ENCODE measurements at places on chromosomes 6 and 20. TPM values are rescaled to one million over a fixed set of nuclear protein-coding genes. Genes with fewer than 3 reads are reported as not detected.
A peak's percentile ranks its signal among the peaks of the same experiment; 100 is the strongest.

DNA sequence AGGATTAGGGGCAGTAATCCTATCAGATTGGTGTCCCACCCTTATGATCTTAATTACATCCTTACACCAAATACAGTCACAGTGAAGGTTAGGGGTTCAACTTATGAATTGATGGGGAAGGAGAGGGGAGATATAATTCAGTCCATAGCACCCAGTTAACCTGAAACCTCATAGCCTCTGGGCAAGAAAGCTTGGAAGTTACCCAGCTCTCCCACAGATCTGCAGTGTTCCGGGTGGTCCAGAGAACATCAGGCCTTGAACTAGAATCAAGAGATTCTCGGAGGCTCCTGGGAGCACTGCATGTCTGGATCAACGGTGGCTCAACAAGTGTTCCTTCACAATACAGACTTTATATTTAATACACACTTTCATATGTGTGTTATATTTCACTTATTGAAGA lies 392.6 kb upstream of the MARCKS start:
- no peak for DNase-seq

DNA sequence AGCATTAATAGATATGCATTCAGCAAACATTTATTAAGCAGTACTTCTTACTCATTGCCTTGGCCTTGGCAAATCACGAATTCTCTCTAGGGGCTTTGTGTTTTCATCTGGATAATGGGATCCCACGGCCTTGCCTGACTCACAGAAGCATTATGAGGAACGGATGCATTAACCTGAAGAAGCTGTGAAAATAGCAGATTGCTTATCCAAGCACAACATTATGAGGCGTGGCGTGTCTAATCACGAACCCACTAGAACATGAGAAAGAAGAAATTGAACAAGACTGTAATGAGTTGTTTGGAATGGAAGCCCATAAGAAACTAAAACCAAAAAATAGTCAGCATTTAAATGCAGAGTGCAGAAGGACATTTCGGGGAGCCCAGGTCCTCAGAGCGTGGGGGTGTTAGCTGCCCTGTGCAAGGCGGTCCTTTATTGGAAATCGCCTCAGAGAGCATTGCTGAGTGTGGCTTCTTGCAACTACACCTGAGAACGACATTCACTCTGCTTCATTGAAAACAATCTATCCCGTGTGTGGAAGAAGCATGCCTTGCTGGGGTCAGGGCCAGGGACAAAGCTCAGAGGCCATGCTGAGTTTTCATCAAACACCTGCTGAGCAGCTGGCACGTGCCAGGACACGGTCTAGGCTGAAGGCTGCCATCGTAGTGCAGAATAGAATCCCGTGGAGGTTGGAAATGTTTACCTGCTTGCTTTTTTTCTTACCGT lies 179.9 kb downstream of the ZDHHC14 start:
- DNase-seq: no peak

GRCh38 chr6:7424967-7425807 lies 35.6 kb downstream of the RIOK1 start:
- DNase-seq: no peak

DNA sequence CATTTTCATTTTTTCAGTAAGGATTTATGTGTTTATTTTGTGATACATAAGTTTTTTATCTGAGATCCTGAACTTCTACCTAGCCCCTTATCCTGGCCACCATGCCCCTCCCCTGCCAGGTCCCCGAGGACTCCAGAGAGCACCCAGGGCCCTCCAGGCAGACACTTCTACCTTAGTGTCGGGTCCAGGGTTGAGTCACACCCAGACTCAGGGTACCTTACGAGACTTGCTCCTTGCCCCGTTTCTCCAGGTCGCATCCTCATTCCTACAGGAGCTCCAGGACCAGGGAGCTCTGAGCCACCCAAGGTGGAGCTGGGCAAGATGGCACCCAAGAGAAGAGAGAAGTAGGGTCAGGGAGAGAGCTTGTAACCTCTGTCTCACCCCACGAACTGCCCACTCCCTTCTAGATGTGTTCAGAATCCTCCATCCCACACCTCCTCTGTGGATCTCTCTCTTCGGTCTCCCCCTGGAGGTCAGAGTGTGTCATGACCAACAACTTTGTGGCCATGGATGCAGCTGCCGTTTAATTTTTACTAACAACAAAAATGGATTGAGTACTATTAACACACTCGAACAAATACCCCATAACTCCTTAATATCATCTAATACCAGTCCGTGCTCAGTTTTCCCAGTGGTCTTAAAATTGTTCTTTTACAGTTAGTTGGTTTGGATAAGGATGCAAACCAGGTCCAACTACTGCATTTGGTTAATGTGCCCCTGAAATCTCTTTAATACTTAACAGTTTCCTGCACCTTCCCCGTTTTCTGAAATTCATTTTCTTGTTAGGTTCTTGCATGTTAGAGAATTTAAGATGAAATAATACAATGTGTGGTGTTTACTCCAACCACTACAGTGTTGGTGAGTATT lies 130.6 kb upstream of the INSM1 start:
- DNase-seq: peak; percentile 66

- DNase-seq: peak; percentile 60
Observed at GRCh38 chr6:142946924-142947713, 2.1 kb upstream of the HIVEP2 start.

TRIM31 gene
- not detected for total RNA-seq

FOXA2 gene
- total RNA-seq: not detected

- no peak for DNase-seq
Observed at GRCh38 chr6:134097114-134097707, 44.8 kb upstream of the SLC2A12 start.

SLX4IP gene
- 4.5 TPM for total RNA-seq

CITED2 gene
- total RNA-seq: 147 TPM

GRCh38 chr20:611047-611842 lies 1.1 kb upstream of the TCF15 start:
- DNase-seq: no peak

DNA sequence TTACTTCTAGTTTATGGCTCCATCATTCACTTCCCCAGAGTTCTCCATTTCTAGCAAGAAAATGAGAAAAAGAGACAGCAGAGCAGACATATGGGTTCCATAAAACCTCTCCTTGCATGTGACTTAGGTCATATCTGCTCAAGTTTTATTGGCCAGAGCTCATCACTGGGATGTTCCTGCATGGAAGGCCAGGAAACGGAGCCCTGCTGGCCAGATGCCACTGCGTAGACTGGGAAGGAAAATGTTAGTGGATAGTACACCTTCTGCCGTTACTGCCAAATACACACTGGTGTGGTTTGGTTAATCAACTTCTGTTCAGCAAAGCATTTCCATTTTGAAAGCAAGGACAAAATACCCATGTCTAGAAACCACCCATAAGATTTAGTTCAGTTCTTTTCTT lies 220.6 kb upstream of the TSHZ2 start:
- no peak for DNase-seq

WFDC5 gene
- total RNA-seq: not detected

GRCh38 chr6:157990321-157991066 lies 8.8 kb downstream of the SYNJ2 start:
- no peak for DNase-seq

RREB1 gene
- total RNA-seq: 48.9 TPM

DNA sequence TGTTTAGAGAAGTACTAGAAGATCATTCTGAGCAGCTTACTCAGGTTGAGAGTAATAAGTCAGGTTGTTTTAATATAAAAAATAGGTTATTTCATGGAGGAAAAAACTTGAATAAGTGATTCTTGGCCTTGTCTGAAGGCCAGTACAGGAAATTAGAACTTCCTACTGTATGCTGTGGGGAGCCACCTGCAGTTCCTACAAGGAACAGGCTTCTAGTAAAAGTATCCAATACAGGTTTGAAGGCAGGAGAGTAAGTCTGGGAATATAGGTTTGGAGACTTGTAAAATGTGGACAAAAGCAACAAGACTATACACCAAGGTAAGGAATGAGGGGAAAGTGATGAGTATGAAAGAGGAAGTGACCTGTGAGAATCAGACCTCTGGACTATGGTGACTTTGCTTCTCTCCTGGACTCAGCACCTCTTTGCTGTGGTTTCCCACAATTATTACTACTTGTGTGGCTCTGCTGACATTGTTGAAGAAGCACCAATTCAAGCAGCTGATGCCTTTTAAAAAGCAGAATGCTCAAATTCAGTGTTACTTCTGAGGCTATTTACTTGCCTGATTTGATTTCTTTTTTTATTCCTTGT lies 278.6 kb downstream of the TBC1D7 start:
- no peak for DNase-seq

DNA sequence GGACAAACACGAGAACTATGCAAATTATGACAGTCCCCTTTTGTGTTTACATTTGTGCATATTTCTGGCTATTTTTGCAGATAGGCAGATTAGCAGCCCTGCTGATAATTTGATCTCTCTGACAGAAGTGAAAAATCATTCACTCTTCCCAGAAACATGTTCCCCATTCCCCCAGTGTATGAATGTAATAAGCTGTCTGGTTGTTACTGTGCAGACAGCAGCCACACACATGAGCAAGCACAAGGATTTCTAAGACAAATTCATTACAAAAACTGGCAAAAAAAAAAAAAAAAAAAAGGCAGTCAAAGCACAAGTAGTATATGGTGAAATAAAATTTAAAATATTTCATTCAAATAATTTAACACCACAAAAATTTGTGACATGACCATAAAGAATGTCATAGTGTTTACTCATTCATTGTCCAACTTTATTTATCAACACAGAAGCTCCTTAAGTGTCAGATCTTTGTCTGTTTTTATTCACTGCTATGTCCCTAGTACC lies 95.5 kb upstream of the VGLL2 start:
- no peak for DNase-seq

OPRM1 gene
- total RNA-seq: not detected

ME1 gene
- 8.4 TPM for total RNA-seq

TNFRSF6B gene
- 119 TPM for total RNA-seq

- DNase-seq: no peak
Observed at GRCh38 chr6:39980839-39981580, 46.7 kb upstream of the MOCS1 start.

SLCO4A1 gene
- total RNA-seq: 160 TPM

LRRN4 gene
- not detected for total RNA-seq

DNA sequence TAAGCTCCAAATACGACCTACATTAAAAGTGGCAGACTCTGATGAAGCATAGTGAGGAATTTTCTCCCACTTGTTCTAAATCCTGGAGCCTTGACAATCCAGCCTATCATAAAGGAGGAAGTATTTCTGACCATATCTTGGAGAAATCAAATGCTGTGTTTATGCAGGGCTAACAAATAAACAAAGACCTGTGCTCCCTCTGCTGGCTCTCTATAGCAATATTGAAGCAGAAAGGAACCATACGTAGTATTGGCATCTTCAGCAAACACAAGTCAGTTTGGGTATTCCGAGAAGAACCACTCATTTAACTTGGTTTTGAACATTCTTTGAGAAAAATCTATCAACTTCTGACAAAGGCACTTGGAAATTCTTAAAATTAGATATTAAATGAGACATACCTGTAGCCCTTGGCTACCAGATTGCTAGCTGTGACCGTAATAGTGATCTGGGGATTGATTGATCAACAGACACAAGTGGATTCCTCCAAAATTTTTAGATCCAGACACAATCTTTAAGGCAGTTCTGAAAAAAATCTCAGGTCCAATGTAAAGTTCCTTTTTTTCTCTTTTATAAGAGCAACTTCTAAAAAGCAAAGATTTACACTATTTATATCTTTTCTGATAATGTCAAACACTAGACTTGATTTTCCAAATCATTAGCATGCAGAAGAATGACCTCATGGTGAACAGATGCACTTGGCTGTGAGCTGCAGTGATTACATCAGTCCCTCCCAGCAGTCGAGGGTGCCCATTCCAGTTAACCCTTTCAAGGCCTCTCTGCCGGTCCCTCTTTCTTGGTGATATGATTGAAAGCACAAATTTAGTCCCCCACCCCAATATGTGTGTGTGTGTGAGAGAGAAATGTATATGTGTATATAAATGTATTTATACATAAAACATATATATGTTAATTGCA lies 40.2 kb downstream of the INSM1 start:
- no peak for DNase-seq

DNA sequence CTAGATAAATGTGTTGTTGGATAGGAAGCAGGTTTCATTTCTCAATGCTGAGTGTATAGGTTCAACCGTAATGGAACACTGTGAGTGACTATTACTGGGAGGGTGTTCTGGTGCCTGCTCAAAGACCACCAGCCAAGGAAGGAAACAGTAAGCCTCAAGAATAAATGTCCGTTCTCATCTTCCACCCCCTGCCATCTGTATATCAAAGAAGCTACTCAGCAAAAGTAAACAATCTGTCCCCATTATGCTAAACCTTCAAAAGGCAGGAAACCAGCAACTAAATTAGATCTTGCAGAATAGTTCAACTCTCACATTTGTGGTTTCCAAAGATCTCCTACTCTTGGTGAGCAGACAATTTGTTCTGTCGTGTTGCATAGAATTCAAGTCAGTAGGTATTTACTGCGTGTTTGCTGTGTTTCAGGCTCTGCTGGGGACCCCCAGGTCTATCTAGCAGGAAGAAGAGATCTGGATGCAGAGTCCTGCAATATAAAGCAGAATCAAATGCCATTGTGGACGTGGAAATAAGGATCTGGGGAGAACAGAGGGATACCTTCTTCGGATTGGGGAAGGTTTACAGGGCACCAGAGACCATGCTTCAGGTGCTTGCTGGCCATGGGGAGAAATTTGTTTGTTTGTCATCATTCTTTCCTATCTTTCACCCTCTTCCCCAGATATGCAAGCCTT lies 87.3 kb downstream of the SCML4 start:
- DNase-seq: no peak

DNA sequence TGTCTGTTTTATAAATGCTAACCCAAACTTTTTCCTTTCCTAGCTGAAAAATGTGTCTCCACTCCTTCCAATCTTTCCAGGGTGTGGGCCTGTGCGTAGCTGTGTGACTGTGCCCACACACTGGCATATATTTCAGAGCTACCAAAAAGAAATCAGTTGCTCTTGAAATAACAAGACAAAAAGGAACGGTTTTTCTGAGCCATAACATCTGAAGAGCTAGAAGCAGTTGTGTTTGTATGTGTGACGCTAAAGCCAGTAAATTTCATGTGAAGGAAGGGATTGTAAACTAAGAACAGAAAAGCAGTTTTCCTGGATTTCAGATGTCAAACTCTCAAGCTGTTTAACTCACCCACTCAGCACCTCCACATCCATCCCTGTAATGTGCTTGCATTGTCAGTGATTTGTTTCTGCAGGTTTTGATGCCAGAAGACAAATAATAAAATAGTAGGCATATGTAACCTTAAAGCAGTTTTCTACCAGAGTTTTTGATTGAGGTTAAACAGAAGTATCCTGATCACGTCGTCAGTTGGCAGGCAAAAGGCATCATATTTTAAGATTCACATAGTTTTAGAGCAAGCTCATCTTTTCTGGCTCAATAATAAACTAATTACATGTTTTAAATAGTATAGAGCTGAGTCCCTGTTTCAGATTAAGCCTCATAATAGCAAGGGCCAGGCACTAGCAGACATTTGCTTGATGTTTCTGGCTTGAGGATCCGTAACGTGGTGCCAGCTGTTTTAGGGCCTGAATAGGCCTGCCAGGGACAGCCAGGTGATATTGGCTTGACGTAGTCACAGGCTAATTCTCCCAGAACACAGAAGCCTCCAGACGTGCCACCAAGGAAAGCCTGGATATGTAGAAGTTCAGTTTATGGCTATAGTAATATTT lies 90.9 kb downstream of the FOXO3 start:
- DNase-seq: peak; percentile 38

- DNase-seq: peak; percentile 74
Observed at GRCh38 chr20:45826381-45827019, 612 bp downstream of the TNNC2 start.

SLC2A10 gene
- total RNA-seq: 13.1 TPM

All from ascending aorta (tissue), 2 donors.